Activated CD8-positive, alpha-beta memory T cell treated with anti-CD3 and anti-CD28 coated beads for 4 hours (primary cell): ENCODE measurements at places on chromosomes 5 and 9.

DNA sequence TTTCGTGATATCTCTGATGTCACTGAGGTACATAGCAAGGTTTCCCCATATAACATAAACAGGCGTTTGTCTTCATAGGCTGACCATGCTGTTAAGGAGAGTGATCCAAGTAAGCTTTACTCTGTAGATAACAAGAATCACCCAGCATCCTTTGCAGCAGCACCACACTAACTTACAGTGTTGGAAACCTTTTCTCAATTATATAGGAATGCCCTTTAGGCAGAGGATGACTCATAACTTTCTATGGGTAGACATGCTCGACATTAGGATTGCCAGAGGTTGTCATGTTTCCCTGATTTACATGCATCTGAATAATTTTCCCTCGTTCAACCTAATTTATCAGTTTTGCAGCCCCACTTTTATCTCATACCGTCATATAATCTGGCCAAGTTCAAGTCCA, 870.0 kb upstream of the CDH9 start:
- no peak for DNase-seq

- peak; percentile 11 for DNase-seq
Measured at GRCh38 chr9:133403766-133404453, 13.9 kb downstream of the REXO4 start.

DNA sequence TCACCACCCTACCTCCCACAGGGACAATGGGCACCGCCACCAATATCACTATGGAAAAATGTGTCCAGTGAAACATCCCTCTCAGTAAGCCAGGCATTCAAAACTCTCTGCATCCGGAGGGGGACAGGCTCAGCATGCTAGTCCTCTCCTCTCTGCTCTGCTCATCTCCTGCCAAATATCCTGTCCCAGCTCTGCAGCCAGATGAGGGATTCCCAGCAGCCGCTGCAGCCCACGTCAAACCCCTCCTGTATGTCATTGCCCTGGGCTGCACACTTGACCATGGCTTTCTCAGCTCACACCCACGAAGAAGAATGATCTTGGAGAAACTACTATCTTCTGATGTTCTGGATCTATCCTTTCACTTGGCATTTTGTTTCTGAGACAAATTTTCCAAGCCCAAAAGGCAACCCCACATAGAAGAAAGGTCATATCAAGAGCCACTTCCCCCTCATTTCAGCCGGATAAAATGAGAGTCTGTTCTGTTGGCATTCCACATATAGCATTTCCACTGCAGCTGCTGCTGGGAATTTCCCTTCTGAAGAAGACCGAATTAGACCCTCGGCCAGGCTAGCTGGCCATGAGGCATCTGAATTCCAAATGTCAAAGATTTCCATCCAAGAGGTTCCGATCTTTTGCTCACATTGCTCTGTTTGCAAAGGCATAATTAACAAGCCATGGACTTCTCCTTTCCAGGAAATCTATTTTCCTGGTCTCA, 338.0 kb downstream of the ACTL7B start:
- DNase-seq: no peak

- DNase-seq: no peak
Measured at GRCh38 chr9:5429873-5430564, 7.7 kb downstream of the PLGRKT start.

- DNase-seq: no peak
Measured at GRCh38 chr5:97559827-97560598, 377.0 kb upstream of the RIOK2 start.

- DNase-seq: no peak
Measured at GRCh38 chr5:159310511-159310910, 19.8 kb downstream of the IL12B start.
